ENCODE measurements at places on chromosomes 1 and 21.

DNA sequence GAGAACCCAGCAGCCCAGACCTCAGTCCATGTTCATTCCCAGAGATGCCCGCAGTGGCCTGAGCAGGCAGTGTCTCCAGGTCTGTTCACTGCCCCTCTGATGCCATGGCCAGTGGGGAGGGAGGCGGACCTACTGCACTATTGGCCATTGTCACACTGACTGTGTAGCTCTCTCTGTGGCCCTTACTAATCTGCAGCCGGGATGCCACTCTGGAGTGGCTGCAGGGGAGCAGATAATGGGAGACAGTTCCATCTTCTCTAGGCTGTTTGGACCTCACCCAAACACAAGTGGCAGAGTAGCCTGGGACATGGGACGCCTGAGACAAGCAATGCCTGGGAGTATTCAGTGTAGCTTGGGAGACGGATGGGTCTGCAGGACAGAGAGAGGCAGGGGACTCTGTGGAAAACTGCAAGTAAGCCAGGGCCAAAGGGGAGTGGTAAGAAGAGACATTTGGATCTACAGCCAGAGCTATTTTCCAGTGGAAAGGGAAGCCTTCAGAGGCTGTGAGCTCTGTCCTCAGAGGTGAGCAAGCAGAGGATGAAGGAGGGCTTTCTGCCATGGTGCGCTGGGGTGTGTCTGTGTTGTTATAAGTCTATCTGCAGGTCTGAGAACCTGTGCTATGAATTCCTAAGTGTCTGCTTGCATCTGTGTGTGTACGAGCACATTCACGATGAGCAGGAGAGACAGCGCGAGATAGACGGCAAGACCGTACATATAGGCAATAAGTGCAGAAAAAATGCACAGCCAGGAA, 26.7 kb downstream of the DMBX1 start:
- peak; percentile 82 for DNase-seq

DNA sequence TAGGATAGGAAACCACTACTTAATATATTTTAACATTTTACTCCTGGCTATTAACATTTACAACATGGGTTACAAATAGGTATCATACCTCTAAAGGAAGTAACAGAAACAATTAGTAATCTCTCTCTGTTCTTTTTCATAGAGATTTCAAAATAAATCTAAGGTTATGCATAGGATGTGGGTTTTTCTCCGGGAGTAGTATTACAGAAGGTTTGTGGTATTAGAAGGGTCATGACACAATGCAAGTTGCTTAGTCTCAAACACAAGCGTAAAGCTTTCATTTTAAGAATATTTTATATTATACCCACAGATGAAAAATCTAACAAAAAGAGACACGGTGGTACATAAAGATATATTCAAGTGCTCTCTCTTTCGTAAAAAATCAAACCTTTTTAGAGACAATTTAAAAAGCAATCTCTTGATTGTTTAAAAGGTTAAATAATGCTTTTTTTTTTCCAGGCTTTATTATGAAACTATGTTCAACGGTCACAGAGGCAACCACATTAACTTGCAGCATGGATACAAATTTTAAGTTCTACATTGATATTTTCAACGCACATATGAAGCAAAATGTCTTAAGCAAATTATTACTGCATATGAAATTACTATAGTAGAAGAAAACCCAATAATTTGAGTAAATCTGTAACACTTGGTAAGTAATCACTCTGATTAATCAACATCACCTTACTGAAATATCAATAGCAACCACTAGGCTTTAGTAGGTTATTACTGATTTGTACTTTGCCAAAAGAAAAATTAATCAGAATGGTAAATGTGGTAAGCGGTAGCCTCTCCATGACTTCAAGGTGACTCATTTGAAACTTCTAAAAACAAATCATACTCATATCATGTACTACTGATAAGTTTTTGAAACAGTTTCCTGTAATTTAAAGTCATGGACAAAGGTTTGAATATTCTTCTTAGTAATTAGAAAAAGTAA, 97.4 kb upstream of the GFI1 start:
- DNase-seq = no peak

- DNase-seq = no peak
Measured at GRCh38 chr1:25150985-25151495, 81.3 kb downstream of the SYF2 start.

- peak; percentile 84 for DNase-seq
Measured at GRCh38 chr1:205365945-205366463, 9.3 kb upstream of the KLHDC8A start.

DNA sequence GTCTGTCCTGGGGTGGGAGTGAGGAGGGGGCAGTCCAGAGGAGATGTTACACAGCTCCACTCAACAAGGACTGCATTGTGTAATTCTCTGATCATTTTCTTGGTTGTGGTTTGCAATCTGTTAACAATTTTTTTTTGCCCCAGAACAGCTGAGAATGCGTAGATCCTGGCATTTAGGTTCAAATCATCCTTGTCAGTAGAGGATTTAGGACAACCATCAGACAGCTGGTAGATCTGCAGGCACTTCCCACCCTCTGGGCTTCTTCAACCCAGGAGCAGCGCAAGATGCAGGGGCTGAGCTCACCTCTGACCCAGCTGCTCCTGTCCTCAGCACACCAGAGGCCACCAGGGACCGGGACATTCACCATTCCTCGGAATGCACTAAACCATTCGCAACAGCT, 13.5 kb downstream of the BCAR3 start:
- DNase-seq = no peak

DNA sequence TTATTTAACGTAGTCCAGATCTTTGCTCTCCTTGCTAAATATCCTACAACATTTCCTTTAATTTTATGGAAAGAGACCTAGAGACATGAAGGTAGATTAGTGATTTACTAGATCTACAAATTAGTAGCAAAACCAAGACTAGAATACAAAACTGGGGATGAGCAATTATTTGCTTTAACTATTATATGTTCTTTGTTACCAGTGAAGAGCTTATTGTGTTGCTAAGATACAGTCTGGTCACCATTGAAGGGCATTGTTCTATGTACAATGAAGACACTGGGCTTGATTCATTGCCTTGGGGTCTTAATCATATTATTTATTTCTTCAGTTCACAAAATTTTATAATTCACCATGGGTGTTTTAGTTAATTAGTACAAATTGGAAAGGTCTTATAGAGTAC, 88.3 kb downstream of the S1PR1 start:
- DNase-seq = no peak

GRCh38 chr1:152539901-152540300, 25.6 kb downstream of the CRCT1 start:
- no peak for DNase-seq

Data from NCI-H2029 treated with DMSO at 0.1 percent for 48 hours (cell line).